ENCODE measurements at places on chromosomes 6 and 20. TPM values are rescaled to one million over a fixed set of nuclear protein-coding genes. Genes with fewer than 3 reads are reported as not detected.
A peak's percentile ranks its signal among the peaks of the same experiment; 100 is the strongest.

DNA sequence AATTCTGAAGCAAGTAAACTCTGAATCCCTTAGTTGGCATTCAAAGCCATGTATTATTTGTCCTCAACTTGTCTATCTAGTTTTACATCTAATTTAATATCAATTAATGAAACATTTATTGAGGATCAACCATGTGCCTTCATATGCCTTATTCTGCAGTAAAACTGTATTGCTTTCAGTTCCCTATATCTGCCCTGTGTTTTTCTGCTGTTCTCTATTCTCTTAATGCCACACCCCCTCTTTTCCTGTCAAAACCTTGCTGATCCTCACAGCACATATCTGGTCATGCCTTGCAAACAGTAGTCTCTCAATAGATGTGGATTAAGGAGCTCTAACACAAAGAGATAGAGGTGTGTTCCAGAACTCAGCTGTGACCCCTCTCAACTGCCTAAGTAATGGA lies 2.0 kb downstream of the FIG4 start:
- H3K4me1 ChIP-seq: no peaks in the 10 kb centered on the region
- no peak overlapping the region for H3K27ac ChIP-seq
- DNase-seq: no peak
- no peaks in the 10 kb centered on the region for H3K36me3 ChIP-seq

DNA sequence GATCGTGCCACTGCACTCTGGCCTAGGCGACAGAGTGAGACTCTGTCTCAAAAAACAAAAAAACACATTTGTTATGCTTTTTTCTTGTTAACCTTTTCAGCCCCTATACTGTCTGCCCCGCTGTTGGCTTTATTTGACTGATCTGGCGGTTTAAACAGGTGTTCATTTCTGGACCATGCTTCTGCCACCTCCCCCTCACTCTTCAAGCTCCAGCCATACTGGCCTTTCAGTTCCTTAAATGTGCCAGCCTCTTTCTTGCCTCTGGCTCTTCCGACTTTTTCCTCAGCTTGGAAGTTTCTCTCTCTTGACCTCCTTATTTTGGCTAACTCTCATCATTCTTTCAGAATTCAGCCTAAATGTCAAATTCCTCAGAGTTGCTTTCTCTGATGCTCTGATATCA lies 35.2 kb upstream of the TXLNB start:
- H3K4me3 ChIP-seq: no peak overlapping the region
- no peaks in the 10 kb centered on the region for H3K36me3 ChIP-seq
- no peak overlapping the region for H3K27ac ChIP-seq
- H3K4me1 ChIP-seq: peaks cover 5% of the 10 kb centered on the region
- no peaks in the 10 kb centered on the region for H3K27me3 ChIP-seq

GRCh38 chr20:50338479-50339391 lies 148.1 kb downstream of the CEBPB start:
- no peak overlapping the region for H3K4me3 ChIP-seq
- H3K27ac ChIP-seq: no peak overlapping the region
- H3K4me1 ChIP-seq: peaks cover 17% of the 10 kb centered on the region
- no peak for DNase-seq
- H3K36me3 ChIP-seq: no peaks in the 10 kb centered on the region
- no peaks in the 10 kb centered on the region for H3K27me3 ChIP-seq

- H3K27ac ChIP-seq: no peak overlapping the region
- DNase-seq: no peak
- H3K4me3 ChIP-seq: no peak overlapping the region
- no peaks in the 10 kb centered on the region for H3K27me3 ChIP-seq
Measured at GRCh38 chr6:4564801-4565271, 211.4 kb upstream of the CDYL start.

DNA sequence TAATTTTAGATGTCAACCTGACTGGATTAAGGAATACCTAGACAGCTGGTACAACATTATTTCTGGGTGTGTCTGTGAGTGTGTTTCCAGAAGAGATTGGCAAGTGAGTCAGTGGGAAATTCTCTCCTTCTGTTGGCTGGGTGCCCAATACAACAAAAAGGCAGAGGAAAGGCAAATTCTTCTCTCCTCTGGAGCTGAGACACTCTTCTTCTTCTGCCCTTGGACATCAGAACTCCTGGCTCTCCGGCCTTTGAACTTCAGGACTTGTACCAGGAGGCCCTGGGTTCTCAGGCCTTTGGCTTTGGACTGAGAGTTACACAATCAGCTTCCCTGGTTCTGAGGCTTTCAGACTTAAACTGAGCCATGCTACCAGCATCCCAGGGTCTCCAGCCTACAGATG lies 7.8 kb upstream of the BTN3A1 start:
- H3K36me3 ChIP-seq: no peaks in the 10 kb centered on the region
- H3K27me3 ChIP-seq: no peaks in the 10 kb centered on the region
- no peak overlapping the region for H3K27ac ChIP-seq
- no peak overlapping the region for H3K4me3 ChIP-seq
- peak; percentile 46 for DNase-seq

The BAG2 gene
- total RNA-seq: 13.5 TPM

GRCh38 chr6:82113231-82113630 lies 134.3 kb downstream of the IBTK start:
- no peaks in the 10 kb centered on the region for H3K4me1 ChIP-seq
- H3K4me3 ChIP-seq: no peak overlapping the region
- no peak for DNase-seq
- H3K27ac ChIP-seq: no peak overlapping the region

The KHDC1L gene
- total RNA-seq: 5.4 TPM

GRCh38 chr6:144753023-144753705 lies 468.0 kb downstream of the UTRN start:
- no peak overlapping the region for H3K4me3 ChIP-seq
- H3K27me3 ChIP-seq: no peaks in the 10 kb centered on the region
- DNase-seq: no peak
- no peaks in the 10 kb centered on the region for H3K36me3 ChIP-seq
- peaks cover 6% of the 10 kb centered on the region for H3K4me1 ChIP-seq

The ULBP3 gene
- total RNA-seq: 18.4 TPM

The COL11A2 gene
- 7.6 TPM for total RNA-seq

The B3GAT2 gene
- not detected for total RNA-seq

DNA sequence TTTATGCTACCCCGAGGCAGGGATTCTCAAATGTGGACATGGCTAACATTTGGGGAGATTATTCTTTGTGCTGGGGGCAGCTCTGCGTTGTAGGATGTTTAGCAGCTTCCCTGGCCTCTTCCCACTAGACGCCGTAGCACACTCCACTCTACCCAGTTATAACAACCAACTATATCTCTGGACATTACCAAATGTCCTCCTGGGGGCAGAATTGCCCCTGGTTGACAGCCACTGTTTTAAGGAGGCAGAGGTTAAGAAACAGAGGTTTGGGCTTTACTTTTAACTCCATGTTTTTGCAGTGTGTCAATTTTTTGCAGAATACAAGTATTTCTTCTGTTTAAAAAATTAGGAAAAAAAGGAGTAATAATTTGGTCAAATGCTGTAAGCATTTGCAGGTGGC lies 56.2 kb upstream of the BMP6 start:
- no peak for DNase-seq
- no peak overlapping the region for H3K4me3 ChIP-seq
- H3K4me1 ChIP-seq: peaks cover 9% of the 10 kb centered on the region
- H3K27me3 ChIP-seq: no peaks in the 10 kb centered on the region

The KCNK17 gene
- not detected for total RNA-seq

The ELOVL4 gene
- total RNA-seq: not detected

DNA sequence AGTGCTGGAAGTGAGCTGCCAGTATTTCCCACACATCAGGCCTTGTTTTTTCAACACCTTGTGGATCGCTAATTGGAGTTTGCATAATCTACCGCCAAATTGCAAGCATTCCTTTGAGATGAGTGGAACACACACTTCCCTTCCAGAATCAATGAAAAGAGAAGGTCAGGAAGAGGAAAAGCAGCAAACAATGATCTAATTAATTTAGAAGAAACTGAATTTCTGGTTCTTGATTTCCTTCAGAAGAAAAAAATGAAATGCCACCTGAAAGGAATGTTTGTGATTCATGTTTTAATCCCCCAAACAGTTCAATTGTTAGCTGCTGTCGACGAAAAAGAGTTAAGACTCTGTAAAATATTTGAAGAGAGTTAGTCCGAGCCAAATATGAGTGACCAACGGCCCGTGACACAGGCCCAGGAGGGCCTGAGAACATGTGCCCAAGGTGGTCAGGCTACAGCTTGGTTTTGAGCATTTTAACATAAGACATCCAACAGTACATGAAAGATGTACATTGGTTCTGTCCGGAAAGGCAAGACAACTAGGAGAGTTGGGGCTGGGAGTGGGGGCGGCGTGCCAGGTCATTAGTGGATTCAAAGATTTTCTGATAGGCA lies 182.3 kb downstream of the MTFR2 start:
- H3K27me3 ChIP-seq: no peaks in the 10 kb centered on the region
- peak overlapping the region; percentile 82 for H3K27ac ChIP-seq
- no peaks in the 10 kb centered on the region for H3K36me3 ChIP-seq
- DNase-seq: peak; percentile 66
- H3K4me3 ChIP-seq: peak overlapping the region; percentile 27

GRCh38 chr6:118618676-118619377 lies 32.6 kb downstream of the CEP85L start:
- peak; percentile 12 for DNase-seq
- H3K4me1 ChIP-seq: no peaks in the 10 kb centered on the region
- H3K4me3 ChIP-seq: no peak overlapping the region
- no peaks in the 10 kb centered on the region for H3K36me3 ChIP-seq
- H3K27me3 ChIP-seq: no peaks in the 10 kb centered on the region

GRCh38 chr6:56685102-56685733 lies 42.5 kb upstream of the DST start:
- no peak overlapping the region for H3K27ac ChIP-seq
- DNase-seq: no peak
- no peaks in the 10 kb centered on the region for H3K36me3 ChIP-seq
- H3K27me3 ChIP-seq: no peaks in the 10 kb centered on the region
- H3K4me1 ChIP-seq: peaks cover 13% of the 10 kb centered on the region

GRCh38 chr20:41534842-41535241 lies 83.3 kb downstream of the CHD6 start:
- DNase-seq: no peak
- no peak overlapping the region for H3K4me3 ChIP-seq
- H3K27ac ChIP-seq: no peak overlapping the region

DNA sequence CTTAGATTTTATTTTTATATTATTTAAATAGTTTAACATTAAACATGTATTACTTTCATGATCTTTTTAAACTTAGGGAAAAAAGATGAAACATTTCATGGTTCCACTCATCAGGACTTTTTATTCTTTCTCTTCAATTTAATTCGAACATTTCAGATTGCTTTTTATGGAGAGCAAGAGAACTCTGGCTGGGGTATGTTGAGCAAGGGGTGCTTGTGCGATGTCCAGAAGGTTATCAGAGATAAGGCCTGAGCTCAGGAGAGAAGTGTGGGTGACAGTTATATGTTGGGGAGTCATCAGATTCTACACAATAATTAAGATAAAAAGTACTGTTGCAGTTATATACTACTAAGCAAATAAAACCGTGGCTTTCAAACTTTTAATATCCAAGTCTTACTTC lies 37.5 kb downstream of the FKBP5 start:
- DNase-seq: no peak
- no peak overlapping the region for H3K4me3 ChIP-seq
- H3K27ac ChIP-seq: no peak overlapping the region
- no peaks in the 10 kb centered on the region for H3K36me3 ChIP-seq
- no peaks in the 10 kb centered on the region for H3K4me1 ChIP-seq

GRCh38 chr20:62386383-62387218 lies at the start of gene RPS21:
TSS of gene RPS21 (plus strand) at chr20:62387103. CDS start at chr20:62387339, 236 bp downstream.
- H3K27ac ChIP-seq: peak within 1 kb of the TSS; percentile 95
- H3K4me3 ChIP-seq: peak within 1 kb of the TSS; percentile 98
- DNase-seq: peak; percentile 79

DNA sequence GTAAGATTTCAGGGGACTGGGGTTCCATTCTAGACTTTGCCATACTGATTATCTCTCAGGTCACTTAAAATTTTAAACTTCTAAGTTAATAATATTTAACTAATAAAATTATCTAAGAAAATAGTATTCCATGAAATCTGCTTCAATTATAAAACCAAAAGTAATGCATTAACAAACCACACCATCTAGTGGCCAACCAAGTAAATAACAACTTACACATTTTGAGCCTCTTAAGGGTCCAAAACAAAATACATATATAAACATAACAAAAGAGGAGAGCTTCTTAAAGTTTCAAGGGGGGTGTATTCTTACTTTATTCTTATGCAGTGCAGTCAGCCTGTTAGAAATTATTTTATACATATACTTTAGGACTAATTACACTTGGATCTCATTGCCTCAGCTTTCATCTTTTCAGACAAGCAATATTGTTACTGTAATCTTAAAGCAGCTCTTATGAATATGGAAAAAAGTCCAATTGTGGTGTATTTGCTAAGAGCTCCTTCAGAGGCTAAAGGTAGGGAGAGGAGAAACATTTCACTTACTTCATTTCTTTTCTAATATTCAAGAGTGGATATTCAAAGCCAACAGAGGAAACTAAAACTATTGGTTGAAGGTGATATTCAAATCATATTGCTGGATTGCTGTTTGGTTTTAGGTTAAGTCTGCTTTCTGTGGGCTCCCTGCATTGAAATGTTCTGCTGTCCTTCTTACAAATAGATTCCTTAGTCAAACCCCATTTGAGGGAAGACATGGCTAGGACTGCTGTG lies 199.7 kb upstream of the SIM1 start:
- no peak overlapping the region for H3K27ac ChIP-seq
- no peak overlapping the region for H3K4me3 ChIP-seq
- no peak for DNase-seq
- H3K36me3 ChIP-seq: no peaks in the 10 kb centered on the region

The NKX2-2 gene
- total RNA-seq: not detected

DNA sequence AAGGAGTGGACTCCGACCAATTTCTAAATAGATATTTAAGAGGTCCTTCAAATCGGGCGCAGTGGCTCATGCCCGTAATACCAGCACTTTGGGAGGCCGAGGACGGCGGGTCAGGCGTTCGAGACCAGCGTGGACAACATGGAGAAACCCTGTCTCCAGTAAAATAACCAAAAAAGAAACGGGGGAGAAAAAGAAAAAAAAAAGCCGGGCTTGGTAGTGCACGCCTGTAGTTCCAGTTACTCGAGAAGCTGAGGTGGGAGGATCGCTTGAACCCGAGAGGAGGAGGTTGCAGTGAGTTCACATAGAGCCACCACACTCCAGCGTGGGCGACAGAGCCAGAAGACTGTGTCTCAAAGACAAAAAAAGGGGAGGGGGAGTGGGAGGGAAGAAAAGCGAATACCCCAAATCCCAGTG lies 53.3 kb upstream of the HFE start:
- H3K36me3 ChIP-seq: no peaks in the 10 kb centered on the region
- peaks cover 37% of the 10 kb centered on the region for H3K4me1 ChIP-seq
- peak overlapping the region; percentile 32 for H3K4me3 ChIP-seq
- H3K27ac ChIP-seq: peak overlapping the region; percentile 98

DNA sequence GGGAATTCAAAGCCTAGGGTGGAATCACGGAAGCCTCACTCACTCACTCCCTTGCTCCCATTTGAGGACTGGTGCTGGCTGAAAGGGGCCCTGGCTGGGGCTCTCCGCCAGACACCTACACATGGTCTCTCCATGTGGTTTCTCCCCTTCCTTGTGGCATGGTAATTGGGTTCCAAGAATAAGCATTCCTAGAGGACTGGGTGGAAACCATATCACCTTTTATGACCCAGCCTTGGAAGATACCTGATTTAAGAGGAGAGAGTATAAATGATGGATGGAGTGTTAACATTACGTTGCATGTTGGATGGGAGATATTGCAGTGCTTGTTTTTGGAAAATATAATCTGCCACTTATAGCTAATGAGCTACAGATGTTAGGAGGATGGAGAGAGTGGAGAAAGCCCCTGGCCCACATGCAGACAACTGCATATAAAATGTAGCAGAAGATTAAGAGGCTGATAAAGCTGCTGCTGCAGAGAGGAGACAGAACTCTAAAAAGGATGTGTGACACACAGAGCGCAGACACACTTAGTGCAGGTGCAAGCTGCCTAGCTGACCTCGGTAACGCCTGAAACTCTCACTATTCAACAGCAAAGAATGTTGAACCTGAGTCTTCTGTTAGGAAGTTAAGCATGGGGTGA lies 23.3 kb upstream of the CDKN1A start:
- H3K4me1 ChIP-seq: peaks cover 15% of the 10 kb centered on the region
- DNase-seq: no peak
